ENCODE measurements at places on chromosomes 16 and 17.

- DNase-seq, result no peak
These were observed 17.6 kb upstream of the ABR start for GRCh38 chr17:1197379-1197778.

- no peak for DNase-seq
These were observed 116.4 kb downstream of the SPAG9 start for GRCh38 chr17:51004249-51004648.

- DNase-seq, result no peak
These were observed 90.5 kb upstream of the MAF start for GRCh38 chr16:79691007-79691406.

DNA sequence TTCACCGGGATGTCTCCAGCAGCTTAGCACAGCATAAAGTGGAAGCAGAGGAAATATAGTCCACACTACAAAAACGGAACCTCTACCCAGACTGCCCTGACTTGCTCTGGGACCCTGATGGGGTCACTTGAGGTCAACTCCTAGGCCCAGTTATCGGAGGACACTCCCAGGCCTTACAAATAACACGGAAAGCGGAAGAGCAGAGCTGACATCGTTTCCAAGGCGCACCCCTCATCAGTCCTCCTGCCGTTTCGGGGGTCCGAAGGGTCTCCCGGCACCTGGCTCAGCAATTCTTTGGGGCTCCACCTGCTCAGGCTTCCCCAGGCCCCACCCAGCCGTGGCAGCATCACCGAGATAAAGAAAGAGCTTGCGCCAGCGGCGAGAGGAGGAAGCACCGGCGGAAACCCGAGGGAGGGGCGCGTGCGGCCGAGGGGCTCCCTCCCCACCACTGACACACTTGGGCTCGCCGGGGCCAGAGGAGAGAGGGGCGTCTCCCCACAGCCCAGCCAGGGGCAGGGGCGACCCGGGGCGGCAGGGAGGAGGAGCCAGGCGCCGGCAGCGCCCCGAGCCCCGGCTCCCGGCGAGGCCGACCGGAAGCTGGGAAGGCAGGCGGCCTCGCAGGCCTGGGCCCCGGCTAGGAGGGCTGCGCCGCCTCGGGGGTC, 727 bp downstream of the CORO7 start:
- DNase-seq, result no peak

GRCh38 chr17:80856863-80857755, 134.5 kb upstream of the CHMP6 start:
- no peak for DNase-seq

DNA sequence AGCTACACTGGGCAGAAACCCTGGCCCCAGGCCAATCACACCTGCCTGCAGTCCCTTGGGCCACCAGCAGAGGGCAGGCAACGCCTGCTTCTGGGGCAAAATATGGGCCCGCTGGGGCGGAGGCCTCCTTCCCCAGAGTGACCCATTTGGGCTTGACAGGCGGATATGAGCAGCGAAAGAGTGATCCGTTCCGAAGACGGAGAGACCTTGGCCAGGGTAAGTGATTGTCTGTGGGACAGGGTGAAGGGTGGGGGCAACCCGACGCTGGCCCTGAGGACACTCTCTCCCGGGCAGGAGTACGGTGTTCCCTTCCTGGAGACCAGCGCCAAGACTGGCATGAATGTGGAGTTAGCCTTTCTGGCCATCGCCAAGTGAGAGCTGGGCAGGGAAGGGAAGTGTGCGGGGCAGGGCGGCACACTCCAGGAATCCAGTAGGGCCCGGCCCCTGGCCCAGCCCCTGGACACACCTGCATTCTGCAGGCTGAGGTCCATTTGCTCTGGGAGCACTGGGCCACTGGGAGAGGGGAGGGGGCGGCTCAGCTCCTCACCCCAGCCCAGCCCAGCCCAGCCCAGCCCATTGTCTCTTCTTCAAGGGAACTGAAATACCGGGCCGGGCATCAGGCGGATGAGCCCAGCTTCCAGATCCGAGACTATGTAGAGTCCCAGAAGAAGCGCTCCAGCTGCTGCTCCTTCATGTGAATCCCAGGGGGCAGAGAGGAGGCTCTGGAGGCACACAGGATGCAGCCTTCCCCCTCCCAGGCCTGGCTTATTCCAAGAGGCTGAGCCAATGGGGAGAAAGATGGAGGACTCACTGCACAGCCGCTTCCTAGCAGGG, 3.5 kb upstream of the NHERF1 start:
- peak; percentile 71 for DNase-seq

GRCh38 chr17:82907797-82908542, 68.1 kb upstream of the ZNF750 start:
- DNase-seq, result no peak

GRCh38 chr16:46693598-46693997, 4.1 kb downstream of the ORC6 start:
- no peak for DNase-seq

DNA sequence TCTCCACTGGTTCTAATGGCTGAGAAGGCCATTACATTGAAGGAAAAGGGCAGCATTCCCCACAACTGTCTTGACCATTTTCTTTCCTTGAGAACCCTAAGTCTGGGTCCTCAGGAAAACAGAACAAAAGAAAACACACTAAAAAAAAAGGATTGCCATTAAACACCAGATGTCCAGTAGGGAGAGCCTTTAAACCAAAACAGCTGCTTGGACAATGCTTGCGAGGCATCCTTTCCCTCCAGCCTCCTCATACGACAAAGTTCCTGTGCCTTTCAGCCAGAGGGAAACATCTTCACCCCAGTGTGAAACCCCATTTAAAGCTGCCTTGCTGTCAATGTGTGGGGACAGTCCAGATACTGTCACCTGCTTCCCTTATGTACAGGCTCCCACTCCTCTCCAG, 74.3 kb downstream of the MMD start:
- no peak for DNase-seq

GRCh38 chr17:1302761-1303160, 23.3 kb downstream of the TRARG1 start:
- no peak for DNase-seq

DNA sequence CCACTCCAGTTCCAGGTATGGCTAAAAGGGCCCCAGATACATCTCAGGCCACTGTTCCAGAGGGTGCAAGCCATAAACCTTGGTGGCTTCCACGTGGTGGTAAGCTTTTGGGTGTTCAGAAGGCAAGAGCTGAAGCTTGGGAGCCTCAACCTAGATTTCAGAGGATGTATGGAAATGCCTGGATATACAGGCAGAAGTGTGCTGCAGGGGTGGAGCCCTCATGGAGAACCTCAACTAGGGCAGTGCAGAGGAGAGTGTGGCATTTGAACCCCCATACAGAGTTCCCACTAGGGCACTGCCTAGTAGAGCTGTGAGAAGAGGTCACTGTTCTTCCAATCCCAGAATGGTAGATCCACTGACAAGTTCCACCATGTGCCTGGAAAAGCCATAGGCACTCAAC, 267.3 kb downstream of the SLC39A11 start:
- no peak for DNase-seq

DNA sequence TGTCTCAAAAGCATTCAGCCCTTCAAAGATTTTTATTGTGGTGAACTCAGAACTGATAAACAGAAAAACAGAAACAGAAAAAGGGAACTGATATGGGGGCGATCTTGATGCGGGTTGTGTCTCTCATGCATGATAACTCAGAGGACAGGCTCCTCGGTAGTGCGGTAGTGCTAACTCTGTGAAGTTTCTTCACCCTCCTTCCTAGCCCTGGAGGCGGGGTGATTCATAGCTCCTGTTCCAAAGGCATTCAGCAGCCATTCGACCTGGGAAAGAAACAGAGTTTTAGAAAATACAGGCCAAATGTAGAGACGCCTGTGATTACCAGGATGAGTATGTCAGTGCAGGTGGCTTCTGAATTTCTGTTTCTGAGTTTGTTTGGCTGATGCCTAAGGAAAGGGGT, 5.5 kb upstream of the MAF start:
- no peak for DNase-seq

DNA sequence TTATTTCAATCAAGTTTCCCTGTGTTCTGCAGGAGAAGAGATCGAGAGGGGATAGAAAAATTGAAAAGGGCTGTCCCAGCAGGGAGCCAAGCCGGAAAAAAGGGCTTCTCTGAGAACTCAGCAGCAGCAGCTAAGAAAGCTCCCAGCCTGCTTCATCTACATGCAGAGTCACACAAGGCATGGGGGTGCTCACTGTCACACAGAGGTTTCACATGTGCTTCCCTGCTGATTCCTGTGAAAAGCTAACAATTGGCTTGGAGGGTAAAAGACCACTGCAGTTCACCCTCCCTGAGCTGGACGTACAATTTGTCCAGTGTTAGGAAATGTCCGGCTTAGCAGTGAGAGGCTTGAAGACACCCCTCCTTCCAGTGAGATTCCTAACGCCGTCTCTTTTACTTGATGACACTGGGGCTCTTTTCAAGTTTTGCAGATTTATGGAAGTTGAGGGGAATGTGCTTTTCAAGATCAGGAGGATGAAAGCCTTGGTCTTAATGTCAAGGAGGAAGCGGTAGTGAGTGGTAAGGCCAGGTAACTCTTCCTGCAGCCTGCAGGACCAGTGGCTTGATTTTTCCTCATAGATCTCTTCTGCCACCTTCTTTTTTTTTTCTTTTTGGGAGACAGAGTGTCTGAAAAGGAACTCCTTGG, 85.6 kb downstream of the WNT3 start:
- DNase-seq, result no peak

DNA sequence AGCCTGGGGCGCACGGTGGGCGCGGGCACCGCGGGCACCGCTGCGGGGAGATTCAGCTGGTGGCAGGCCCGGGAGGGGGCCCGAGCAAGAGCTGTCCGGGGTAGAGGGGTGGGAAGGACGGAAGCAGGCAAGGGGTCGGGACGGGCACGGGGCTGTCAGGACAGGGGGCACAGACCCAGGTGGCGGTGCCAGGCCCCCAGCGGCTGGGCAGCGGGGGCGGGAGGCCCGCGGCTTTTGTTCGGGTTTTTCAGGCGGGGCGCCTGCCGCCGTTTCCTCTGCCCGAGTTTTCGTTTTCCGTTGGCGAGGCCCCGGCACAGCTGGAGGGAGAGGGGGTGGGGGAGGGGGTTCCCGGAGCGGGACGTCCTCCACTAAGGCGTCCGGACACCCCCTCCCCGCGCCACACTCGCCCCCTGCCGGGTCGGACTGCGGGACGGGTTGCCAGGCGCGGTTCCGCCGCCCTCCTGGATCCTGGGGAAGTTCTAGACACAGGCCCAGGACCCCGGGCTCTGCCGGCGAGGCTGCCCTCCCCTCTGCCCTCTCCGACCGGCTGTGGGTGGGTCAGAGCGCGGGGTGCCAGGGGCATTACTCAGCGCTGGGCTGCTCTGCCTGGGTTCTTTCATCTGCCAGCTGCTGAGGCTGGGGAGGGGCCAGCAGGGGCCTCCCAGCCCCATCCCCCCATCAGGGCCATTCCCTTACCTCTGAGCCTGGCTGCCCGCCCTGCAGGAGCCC, 543 bp downstream of the ARHGAP23 start:
- DNase-seq, result no peak

DNA sequence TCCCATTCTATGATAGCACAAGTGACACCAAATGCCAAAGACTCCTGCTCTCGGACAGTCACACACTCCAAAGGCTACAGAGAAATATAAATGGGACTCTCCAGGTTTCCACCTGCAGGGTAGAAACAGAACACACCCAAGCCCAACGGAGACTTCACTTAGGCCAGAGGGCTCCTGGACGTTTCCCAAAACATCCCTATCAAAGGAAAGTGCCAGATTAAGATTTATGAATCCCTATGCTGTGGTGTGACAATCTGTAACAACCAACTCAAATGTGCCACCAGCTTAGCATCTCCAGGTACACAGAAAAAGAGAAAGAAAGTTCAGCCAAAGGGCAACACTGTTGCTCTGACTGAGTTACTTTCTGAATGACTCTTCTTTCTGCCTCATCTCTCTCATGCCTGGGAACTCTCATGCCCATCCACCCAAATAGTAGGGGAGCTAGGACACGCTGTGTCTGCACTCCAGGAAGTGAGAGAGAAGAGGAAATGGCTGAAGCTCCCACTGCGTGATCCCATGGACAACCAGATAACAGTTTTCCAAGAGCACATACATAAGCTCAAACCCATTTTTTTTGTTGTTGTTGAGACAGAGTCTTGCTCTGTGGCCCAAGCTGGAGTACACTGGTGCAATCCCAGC, 49.7 kb downstream of the SMG6 start:
- DNase-seq, result no peak

DNA sequence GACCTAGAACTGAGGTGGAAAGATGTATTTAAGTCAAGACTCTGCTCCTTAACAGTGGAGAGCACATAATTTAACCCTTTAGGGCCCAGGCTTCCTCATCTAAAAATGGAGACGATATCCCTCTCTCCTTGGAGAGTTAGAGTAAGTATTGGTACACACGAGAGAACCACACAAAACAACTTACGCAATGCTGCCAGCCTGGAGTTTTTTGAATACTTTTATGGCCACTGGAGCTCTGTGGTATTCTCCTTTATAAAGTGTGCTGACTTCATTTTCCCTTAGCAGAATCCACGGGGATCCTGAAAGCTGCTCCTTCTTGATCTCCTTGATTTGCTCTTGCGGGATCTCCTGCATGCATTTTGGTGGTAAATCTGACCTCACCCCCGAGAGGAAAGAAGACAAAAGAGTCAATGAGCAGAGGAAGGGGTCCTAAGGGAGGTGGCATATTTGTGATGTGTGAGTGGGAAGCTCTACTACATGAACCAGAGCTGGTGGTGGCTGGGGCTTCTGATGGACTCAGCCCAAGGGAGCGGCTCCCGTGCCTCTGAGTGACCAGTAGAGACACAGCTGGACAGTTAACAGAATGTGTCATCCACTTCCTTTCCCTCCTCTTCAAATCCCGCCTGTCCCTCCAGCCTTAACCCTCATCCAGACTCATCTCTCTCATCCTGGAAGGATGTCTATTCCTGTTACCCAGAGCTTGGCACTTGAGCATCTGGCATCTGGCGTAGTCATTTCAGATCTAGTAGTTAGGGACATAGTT, 9.4 kb downstream of the MLKL start:
- no peak for DNase-seq

DNA sequence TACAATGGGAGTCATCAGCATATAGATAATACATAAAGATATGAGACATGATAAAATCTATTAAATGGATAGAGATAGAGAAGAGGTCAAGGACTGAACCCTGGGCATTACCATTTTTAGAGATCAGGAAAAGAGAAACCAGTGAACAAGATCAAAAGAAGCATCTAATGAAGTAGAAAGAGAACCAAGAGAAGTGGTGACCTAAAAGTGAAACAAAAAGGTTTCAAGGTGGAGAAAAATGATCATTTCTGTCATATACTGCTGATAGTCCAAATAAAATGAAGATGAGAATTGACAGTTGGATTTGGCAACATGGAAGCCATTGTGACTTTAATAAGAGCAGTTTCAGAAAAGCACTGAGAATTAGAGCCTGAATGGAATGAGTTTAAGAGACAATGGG, 165.1 kb downstream of the PPM1E start:
- no peak for DNase-seq

DNA sequence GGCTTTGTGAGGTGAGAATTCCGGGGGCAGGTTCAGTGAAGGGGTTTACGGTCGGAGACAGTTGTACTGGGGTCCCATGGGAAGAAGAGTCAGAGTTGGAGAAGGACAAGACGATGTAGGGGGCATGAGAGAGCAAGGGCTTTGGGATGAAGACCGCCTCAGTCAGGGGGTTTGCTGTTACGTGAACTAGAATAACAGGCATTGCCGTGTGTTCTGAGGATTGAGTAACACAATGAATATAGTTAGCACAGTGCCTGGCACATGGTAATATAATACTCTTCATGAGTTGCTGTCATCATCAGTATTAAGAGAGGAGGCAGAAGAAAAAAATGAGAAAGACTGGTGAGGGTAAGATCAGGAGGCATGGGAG, 577 bp downstream of the ZNF646 start:
- no peak for DNase-seq

GRCh38 chr16:52652033-52652432, 105.1 kb upstream of the TOX3 start:
- DNase-seq, result no peak

GRCh38 chr16:252366-253337, 18.0 kb downstream of the FAM234A start:
- no peak for DNase-seq

Measured in activated CD8-positive, alpha-beta memory T cell treated with anti-CD3 and anti-CD28 coated beads for 4 hours (primary cell).